Skin of body (tissue), 3 donors: ENCODE measurements at places on chromosomes 5 and 9. TPM values are rescaled to one million over a fixed set of nuclear protein-coding genes. Genes with fewer than 3 reads are reported as not detected.

GRCh38 chr9:134502809-134503211 is 138.8 kb upstream of the COL5A1 start:
- DNase-seq, result peak; percentile 76

GRCh38 chr5:66933066-66933465 is 263.5 kb downstream of the CD180 start:
- DNase-seq, result no peak

DNA sequence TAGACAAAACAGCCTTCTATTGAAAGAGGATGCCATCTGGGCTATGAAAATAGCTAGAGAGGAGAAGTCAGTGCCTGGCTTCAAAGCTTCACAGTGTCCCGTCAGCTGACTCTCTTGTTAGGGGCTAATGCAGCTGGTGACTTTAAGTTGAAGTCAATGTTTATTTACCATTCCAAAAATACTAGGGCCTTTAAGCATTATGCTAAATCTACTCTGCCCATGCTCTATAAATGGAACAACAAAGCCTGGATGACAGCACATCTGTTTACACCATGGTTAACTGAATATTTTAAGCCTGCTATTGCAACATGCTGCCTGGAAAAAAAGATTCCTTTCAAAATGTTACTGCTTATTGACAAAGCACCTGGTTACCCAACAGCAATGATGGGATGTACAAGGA is 309.1 kb downstream of the NTRK2 start:
- no peak for DNase-seq

GRCh38 chr9:84229191-84229590 is 111.4 kb downstream of the SLC28A3 start:
- DNase-seq, result no peak

DNA sequence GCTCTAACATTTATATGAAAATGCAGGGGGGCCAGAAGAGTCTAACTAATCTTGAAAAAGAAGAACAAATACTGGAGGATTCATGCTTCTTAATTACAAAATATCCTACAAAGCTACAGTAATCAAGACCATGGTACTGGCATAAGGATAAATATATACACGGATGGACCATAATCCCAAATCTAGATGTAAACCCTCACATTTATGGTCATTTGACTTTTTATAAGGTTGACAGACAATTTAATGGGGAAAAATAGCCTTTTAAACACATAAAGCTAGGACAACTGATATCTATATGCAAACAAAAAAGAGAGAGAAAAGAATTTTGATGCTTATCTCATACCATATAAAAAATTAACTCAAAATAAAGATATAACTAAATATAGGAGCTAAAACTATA is 55.9 kb downstream of the YIPF5 start:
- no peak for DNase-seq

DNA sequence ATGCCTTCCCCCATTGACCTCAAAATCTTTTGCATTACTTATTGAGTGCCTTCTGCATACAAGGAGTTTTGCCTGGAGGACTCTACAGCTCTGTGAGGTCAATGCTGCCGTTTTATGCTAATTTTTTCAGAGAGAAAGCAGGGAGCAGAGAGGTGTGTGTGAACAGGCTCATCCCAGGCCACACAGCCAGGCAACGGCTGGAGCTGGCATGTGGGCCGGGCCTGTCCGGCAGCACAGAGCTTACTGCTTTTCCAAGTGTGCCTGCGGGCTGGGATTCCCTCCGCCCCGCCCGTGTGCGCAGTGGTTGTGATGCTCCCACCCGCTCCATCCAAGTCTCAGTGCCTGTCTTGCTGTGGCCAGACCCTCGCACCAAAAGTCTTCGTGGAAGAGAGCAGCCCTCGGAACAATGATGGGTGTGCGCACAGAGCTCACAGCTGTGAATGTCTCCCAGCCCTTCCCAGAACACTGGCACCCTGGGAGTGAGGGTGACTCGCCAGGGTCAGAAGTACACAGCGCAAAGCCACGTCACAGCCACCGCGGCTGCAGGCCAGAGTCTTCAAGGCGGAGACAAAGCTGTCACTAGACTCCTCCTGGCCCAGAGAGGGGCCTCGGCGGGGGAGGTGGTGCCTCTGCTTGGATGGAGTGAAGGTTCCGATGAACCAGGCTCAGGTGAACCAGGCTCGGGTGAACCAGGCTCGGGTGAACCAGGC is 82.8 kb downstream of the COL5A1 start:
- DNase-seq, result no peak

- no peak for DNase-seq
Observed at GRCh38 chr5:65699338-65699737, 22.6 kb downstream of the SGTB start.

DNA sequence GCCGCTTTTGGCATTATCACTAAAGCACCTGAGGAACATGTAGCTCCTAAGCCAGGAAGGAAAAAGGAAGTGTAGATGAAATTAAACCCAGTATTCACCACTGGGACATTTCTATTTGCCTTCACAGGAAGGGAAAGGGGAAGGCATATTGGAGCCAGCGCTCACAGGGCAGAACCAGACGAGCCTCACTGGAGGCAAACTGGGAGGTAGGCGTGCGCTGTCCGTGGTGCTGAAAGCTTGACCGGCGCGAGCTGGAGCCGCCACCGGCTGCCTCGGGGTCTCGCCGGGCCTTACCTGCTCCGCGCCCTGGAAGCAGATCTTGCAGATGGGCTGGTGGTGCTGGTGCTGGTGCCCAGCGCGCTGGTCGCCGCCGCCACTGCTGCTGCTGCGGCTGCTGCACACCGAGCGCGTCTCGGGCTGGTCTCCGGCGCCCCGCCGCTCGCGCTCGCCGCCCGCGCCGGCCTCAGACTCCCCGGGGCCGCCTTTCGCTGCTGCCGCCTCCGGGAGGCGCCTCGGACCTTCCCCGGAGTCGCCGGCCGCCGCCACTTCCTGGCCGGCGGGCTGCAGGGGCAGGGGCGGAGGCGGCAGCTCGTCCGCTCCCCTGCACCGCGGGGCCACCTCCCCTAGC is 732 bp downstream of the MARCHF11 start:
- peak; percentile 8 for DNase-seq

- no peak for DNase-seq
Observed at GRCh38 chr5:13218518-13218917, 726.0 kb downstream of the DNAH5 start.

DNA sequence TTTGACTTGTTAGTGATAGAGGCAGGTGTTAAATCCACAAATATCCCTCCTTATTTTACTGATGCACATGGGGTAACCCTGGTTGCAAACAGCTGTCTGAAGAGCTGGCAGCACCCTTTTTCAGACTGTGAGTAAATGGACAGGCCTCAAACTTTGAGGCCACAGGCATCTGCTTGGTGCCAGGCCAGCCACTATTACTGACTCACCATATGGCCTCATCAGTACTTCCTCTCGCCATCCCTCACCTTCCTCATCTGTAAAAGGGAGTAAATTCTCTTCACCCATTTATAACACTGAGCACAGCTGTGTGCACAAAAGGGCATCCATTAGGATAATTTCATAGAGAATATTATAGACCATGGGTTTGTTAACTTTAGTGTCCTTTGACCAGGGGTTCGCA is 11.9 kb upstream of the TNIP1 start:
- DNase-seq, result no peak

GRCh38 chr5:138952962-138953361 is 77.8 kb upstream of the LRRTM2 start:
- DNase-seq, result no peak

DNA sequence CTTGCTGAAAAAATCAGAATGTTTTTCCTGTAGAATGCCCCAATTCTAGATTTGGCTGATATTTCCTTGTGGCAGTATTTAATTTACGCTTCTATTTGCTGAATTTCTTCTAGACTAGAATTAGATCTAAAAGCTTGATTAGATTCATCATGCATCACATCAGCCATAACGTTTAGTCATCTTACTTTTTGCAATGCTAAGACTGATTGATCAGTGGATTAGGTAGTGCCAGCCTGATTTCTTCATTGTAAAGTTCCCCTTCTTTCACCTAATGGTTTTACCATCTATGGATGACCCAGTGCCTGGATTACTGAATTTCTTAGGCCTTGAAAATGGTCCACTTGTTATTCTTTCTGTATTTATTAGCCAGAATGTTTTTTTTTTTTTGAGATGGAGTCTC is 83.9 kb downstream of the PBX3 start:
- DNase-seq, result no peak

DNA sequence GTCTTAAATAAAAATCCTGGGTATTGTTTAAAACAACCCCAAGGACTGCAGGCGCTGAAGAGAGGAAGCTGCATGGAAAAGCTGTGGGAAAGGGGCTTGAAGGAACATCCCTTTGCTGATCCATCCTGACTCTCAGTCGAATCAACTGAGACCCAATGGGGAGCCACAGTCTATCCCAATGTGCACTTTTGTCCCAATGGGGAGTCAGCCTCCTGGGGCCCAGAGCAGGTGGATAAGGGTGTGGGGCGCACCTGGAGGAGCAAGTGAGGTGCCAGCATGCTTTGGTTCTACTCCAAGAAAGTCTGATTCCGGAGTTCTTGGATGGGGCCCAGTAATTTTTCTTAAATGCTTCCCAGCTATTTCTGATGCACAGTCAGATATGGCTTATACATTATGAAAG is 118.1 kb downstream of the COL23A1 start:
- no peak for DNase-seq

GRCh38 chr9:100030548-100030947 is 68.3 kb downstream of the ERP44 start:
- no peak for DNase-seq

- no peak for DNase-seq
Observed at GRCh38 chr9:1939926-1940368, 75.2 kb upstream of the SMARCA2 start.

GRCh38 chr5:173572431-173573125 is 43.9 kb downstream of the BOD1 start:
- DNase-seq, result no peak

The HAVCR2 gene
- total RNA-seq, result 8.1 TPM

The LAMC3 gene
- 8.1 TPM for total RNA-seq

The DDX4 gene
- not detected for total RNA-seq

The IRX1 gene
- total RNA-seq, result 14.4 TPM

The ADGRD2 gene
- total RNA-seq, result not detected

The FOXD4L3 gene
- not detected for total RNA-seq
